Left hindlimb (tissue), 1 donor: ENCODE measurements at places on chromosomes 7 and 10.
A peak's percentile ranks its signal among the peaks of the same experiment; 100 is the strongest.

GRCh38 chr10:93398528-93398927 lies 83.6 kb downstream of the MYOF start:
- no peak for DNase-seq

DNA sequence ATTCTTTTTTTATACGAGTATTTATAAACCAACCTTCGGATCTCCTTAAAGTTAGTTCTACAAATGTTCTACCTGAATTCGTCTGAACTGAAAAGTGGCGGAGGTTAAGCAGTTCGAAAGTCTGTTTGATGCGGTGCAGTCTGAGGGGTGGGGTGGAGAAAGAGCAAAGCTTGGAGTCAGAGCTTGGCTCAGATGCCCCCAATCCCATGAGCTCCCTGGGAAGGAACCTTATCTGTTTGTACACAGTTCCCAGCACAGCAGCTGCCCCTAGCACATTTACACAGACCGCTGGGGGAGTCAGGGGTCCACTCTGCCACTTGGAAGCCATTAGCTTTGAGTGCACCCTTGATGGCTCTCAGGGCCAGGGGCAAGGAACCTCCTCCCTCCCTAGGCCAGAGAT lies 30.8 kb downstream of the CPXM2 start:
- DNase-seq = no peak

GRCh38 chr10:89053555-89053954 lies 63.0 kb downstream of the FAS start:
- no peak for DNase-seq

DNA sequence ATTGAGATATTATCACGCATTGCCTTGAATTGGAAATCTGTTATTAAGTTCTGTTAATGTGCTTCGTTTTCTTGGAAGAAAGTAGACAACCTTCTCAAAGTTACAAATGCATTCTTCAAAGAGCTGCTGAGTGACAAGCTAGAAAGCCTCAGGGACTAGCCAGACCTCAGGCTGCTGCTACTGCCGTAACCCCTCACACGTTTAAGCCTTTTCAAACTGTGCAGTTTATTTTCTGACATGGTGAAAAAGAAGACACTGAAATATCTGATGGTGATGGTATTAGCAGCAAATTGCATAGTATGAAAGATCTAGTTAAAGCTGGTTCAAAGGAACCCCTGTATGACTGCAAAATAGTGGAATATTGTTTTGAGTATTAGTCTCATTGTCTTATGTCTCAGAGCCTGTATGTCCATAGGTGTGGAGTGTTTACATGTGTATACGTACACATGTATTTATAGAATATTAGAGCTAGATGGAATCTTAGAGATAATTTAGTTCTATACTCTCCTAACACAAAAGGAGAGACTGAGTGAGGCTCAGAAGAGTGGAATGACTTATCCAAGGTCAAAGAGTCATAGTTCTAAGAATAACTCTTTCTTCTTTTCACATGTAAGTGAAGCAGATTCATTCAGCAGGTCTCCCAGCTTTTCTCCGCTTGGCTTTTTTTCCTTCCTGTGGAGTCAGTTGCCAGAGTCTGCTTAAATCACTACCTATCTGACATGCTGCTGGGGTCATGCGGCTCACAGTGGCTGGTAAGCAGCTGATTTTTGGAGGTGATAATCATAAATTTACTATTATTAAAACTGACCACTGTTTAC lies 431.9 kb downstream of the PLXDC2 start:
- DNase-seq = no peak

- DNase-seq = peak; percentile 16
Measured at GRCh38 chr7:158406801-158407200, 180.8 kb downstream of the PTPRN2 start.

GRCh38 chr7:25596443-25596842 lies 368.2 kb upstream of the NPVF start:
- no peak for DNase-seq

DNA sequence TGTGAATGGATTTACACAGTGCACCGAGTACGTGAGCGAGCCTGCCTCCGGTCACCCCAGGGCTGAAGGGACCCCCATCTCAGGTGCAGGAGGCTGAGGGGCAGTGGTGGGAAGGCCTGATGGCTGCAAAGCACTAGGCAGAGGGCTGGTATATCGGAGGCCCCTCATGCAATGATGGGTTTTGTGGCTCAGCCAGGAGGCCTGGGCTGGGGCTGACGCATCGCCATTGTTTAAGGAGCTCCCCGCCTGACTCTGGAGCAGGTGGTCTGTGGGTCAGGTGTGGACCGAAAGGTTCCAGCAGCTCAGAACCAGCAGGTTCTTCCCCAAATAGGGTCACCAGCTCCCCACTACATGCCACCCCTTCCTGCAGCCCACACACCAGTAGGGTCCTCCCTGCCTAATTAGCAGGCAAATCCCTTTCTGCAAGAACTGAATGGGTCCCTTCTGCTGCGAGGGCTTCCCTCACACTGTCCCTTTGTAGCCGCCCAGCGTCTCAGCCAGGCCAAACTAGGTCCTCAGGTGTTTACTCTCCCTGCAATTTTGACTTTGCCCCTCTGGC lies 33.0 kb downstream of the OAT start:
- no peak for DNase-seq

DNA sequence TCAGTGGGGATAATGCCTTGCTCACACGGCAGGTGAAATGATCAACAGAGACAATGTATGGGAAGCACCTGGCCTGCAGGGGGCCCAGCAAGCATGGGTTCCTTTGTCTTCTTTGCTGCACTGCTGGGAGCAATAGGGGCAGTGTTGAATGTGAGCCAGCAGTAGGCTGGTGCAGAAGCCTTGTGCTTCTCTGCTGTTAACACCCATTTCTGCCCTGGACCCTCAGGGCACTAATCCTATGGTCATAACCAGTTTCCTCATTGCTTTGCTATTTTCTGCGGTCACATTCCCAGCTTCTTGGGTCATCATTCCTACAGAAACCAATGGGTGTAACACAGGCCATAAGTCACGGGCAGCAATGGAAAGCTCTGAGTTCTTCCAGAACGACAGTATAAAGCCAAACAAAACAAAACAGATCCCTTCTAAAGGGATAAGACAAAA lies 10.9 kb upstream of the LGI1 start:
- DNase-seq = peak; percentile 77
